ENCODE measurements at places on chromosomes 11 and 22.
A peak's percentile ranks its signal among the peaks of the same experiment; 100 is the strongest.

GRCh38 chr22:29382580-29383302, 5.6 kb downstream of the AP1B1 start:
- no peak for DNase-seq

GRCh38 chr22:21735200-21736083, at the start of gene YPEL1:
YPEL1 (minus strand) TSS chr22:21735794; CDS start chr22:21710744, 25,050 bp downstream.
- peak; percentile 97 for DNase-seq

DNA sequence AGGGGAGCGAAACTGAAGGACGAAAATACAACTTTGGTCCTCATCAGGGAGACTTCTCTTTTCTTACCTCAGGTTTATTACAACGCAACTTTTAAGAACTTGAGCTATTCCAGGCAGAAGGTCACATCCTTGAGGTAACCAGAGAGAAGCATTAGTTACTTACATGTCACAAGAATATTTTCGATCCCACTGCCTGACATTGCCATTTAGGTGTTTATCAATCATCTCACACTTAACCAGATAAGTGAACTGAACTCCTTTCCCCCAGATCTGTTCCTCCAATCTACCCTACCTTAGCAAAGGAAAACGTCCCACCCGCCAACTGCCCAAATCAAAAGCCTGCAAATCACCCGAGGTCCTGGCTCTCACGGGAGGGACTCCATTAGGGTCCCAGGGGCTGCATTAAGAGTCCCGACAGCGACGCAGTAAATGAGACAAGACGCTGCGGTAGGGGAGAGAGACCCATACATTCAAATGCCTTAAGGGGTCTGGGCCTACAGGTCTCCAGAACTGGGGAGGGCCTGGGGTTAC, 734 bp downstream of the ZNF280B start:
- DNase-seq, result no peak

- DNase-seq, result no peak
These were observed 108.7 kb upstream of the PITPNB start for GRCh38 chr22:28027453-28028448.

DNA sequence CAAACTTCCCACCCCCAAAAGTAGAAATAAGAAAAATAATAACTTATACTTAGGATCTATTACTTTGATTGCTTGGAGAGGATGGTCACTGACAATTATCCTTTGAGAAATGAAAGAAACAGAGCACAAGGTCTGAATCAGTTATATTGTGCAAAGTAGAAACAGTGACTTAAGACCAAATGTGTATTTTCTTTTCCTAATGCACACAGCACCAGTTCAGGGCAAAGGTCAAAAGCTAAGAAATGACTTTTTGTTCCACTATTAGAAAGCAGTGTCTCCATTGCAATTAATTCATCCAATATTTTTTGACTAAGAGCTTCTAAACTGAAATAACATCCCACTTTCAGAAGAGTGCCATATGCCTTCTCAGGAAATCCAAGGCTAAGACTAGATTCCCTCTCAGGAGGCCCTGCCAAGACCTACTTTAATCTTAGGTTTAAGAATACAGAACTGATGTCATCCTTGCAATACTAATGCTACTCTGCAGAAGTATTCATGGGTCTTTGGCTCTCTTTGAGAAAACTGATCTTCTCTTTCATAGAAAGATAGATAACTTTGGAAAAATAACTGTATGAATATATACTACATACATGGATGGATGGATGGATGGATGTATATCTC, 147.0 kb downstream of the APOL5 start:
- no peak for DNase-seq
